Cardiac septum (tissue), 1 donor: ENCODE measurements at places on chromosomes 16 and 17.
A peak's percentile ranks its signal among the peaks of the same experiment; 100 is the strongest.

DNA sequence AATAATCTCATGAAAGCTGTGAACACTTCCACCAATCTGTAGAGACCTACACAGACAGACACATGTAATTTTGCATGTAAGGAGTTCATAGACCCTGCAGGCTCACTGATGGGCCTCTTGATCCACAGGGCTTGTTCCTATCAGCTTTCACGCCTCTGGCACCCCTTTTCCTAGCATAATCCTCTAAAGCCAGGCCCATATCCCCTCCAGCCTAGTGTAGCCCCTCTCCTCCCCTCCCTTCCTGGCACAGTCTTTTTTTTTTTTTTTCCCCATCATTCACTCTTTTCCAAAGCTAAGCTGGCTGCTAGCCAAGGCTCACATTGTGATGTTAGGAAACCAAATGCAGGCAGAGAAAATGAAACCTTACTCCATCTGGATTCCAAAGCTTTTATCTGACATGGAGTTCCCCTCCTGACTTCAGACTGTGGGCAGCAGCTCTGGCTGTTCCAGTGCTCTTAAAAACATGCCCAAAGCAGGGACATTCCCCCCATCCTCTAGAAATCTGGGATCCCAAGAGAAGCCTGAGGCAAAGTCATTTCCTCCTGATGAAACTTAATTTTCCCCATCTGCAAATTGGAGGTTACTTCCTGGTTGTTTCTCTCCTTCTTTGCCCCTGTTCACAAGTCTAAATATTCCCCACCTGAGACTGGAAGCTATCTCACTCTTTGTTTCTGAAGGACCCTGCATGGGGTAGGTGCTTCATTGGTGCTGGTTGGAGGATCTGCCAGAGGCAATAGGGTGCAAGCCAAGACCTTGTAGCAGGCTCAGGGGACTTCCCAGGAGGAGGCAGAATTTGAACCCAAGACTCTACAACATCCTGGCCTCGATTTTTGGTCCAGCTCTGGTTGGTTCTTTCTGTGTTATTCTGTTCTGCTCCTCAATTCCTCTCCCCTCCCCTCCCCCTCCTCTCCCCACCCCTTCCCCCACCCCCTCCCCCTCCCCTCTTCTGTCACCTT is 9.9 kb upstream of the CCL5 start:
- DNase-seq = no peak

- DNase-seq = peak; percentile 94
These were observed at the start of gene RILP for GRCh38 chr17:1649844-1650501. Gene RILP (minus strand): TSS chr17:1649866. CDS start chr17:1649804, 62 bp downstream.

DNA sequence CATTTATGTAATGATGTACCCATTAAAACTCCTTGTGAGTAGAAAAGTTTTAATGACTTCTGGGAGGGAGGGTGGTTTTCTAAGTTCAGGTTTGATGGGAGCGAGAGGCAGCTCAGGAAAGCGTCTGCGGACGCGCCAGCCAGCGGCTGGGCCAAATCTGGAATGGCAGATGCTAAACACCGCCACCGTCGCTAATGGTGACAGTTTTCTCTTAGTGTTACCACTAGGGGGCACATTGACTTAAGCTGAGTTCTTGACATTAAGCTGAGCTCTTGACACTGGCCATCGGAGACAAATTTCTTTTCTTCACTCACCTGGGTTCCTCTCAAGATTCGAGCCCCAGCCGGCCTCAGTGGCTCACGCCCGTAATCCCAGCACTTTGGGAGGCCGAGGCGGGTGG is 6.7 kb downstream of the TRPV1 start:
- no peak for DNase-seq

- DNase-seq = no peak
These were observed 28.4 kb upstream of the SLC25A19 start for GRCh38 chr17:75317671-75318070.

- no peak for DNase-seq
These were observed 11.9 kb downstream of the POLR3K start for GRCh38 chr16:41439-42068.

DNA sequence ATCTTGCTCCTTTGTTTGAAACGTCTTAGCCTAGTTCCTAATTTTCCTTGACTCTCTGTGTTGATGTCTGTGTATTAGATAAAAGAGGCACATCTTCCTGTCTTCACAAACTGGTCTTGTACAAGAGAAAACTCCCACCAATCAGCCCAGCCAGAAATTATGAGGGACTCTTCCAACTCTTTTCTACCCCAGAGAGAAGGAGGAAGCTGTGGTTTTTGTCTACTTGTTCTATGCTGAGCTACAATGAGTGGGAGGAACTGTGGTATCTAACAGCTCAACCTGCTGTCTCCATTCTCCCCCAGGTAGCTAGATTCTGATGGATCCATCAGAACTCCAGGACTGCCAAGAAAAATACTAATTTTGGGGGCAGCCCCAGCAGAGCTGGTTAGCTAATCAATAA is 392.5 kb downstream of the HS3ST3B1 start:
- DNase-seq = no peak

DNA sequence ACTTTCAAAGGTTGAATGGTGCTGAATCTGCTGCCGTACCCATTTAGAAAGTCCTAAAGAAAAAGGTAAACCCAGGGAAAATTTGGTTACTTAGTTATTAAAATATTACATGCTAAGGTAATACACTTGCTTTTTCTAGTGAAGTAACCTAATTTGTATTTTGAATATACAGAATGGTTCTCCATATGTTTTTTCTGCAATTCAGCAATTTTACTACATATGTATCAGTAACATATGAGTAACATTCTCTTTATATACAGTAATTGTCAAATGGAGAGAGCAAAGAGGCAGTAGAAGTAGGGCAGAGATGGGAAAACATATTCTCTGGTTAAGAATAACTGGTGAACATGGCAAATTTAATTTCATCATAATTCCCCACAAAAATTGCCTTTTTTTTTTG is 95.1 kb upstream of the NACA2 start:
- no peak for DNase-seq

DNA sequence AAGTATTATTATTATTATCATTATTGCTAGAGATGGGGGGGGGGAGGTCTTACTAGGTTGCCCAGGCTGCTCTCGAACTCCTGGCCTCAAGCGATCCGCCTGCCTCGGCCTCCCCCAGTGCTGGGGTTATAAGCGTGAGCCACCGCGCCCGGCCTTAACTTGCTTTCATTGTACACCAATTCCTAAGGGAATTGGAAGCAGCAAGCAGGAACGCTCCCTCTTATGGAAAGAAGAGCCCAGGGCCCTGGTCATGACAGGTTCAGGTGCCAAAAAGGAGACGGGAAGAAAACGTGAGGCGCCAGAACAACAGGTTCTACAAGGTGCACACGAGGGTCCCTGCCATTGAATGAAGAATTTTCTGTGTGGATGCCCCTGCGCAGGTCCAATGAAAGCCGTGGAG is 540 bp upstream of the RPL38 start:
- no peak for DNase-seq

DNA sequence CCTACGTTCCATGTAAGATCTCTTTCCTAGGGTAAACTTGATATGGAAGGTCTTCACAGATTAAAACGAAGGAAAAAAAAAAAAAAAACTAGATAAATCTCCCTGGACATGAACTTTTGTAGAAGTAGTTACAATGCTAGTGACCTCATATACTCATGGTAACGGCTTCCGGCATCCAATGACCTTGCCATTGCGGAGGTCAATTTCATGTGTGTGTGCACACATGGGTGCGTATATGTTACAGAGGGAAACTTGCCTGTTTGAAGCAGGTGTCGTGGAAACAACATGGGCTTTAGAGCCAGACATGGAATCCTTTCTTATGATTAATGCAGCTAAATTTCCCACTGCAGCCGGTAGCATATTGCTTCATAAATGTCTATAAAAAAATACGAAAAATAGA is 435.5 kb downstream of the MAF start:
- DNase-seq = no peak

DNA sequence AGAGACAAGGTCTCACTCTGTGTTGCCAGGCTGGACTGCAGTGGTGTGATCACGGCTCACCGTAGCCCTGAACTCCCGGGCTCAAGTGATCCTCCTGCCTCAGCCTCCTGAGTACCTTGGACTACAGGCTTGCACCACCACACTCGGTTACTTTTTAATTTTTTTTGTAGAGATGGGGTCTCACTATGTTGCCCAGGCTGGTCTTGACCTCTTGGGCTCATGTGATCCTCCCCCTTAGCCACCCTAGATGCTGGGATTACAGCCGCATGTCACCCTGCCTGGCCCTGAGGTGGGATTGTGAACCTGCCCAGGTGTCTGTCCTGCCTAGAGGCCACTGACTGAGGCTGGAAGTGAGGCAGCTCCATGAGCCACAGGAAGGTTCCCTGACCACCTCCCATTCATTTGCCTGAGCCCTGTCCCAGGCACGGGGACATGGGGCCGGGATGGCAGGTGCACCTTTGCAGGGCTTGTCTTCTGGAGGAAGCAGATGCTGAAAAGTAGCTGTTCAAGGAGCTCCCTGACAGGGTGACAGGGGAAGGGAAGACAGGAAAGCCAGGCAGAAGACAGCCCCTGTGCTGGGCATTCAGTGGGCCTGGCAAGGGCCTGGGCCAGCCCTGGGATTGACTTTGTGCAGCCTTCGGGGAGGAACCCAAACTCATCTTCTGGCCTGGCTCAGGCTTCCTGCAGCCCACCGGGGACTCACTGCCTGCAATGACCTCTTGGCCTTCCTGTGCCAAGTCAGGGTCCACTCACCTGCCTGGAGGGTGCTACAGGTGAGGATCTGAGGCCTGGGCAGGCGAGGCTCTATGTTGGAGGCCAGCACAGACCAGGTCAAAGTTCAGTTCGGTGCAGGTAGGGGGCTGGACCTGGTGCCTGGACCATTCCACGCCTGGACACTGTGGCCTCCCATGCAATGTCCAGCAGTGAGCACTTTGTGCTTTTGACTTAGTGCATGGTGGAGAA is 8.1 kb upstream of the NOTUM start:
- no peak for DNase-seq

GRCh38 chr16:52453644-52454043 is 93.3 kb downstream of the TOX3 start:
- no peak for DNase-seq

GRCh38 chr17:58331815-58332777 is 3.5 kb upstream of the TSPOAP1 start:
- peak; percentile 91 for DNase-seq

- no peak for DNase-seq
These were observed 14.1 kb upstream of the G6PC1 start for GRCh38 chr17:42886283-42887176.

DNA sequence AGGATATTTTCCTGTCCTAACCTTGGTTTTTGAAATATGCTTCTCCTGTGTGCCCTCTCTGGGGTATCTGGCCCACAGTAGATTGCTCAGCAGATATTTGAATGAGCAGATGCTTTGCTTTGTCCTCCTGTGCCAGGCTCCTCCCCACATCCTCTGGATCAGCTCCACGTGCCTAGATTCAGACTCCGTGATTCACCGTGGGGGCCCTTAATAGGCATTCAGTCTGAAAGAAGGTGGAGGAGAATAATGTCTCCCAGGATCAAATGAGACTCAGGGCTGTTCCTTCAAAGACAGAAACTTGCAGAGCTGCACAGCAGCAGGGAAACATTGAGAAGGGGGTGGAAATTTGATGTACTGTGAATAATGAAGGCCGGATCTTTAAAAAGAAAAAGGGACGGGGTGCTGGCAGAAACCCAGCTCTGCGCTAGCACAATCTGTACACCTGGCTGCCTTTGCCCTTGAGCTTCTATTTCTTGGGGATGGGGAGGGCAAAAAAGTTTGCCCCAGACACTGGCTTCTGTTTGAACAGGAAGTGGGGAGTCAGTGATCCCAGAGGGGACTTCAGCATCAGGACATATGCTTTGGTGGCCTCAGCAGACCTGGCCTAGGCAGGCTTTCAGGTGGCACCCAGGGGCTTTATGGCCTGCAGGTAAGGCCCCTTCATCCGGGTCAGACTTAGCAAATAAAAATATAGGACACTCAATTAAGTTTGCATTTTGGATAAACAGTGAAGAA is 15.9 kb upstream of the SLC12A3 start:
- no peak for DNase-seq

DNA sequence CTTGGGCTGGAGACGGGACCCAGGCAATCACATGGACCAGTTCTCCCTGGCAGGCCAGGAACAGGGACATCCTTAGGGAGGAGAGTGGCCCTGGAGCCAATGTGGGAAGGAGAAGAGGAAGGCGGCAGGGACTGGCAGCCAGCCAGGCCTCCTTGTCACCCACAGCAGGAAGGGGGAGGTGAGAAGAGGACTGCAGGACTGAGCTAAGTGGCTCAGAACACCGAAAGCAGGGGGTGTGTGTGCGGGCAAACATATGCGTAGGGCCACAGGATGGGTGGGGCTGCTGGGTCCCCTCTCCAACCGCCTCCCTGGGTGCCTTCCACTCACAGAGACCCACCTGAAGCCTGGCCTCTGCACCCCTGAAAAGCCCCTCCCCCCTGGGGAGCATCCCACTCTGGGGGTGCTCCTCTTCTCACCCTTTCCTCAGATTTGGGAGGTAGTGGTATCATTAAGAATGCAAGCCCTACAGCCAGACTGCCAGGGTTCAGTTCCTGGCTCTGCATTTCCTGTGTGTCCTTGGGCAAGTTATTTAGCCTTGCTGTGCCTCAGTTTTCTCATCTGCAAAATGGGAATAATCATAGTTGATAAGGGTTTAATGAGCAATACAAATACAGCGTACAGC is 8.1 kb downstream of the PNMT start:
- no peak for DNase-seq

GRCh38 chr16:85603203-85603755 is 9.8 kb upstream of the GSE1 start:
- DNase-seq = no peak

- DNase-seq = no peak
These were observed 100.7 kb downstream of the HIC1 start for GRCh38 chr17:2155573-2155972.

DNA sequence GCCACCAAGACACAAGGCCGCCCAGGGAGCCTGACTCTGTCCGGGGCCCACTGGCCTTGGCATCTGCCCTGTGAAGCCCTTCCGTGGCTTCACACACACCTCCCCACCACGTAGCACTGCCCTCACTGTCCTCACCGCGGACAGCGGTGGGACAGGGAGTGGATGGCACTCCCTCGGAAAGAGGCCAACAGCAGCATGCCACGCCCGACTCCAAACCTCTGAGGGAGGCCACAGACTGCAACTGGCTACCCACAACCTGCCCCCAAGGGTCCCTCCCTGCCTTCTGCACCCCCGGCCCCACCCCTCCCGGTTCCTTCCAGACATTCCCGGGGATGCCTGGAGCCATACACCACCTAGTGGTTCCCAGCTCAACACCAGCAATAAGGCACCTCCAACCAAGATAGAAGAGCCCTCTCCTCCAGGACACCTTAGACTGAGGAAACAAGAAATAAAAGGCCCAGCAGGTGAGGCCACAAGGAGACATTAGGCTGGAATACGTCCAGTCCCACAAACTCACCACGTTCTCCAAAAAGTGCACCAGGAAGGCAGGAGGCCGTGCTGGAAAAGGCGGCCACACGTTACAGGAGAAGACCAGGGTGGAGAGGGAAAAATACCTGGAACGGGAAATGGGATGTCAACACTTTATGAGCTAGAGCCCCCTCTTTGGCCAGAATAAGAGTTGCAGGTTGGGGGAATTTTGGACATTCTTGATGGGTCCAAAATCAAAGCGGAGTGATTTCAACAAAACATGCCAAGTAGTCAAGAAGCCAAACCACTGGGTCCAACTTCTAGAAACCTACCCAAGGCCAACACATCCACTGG is 310.0 kb downstream of the SOX9 start:
- DNase-seq = no peak
